ENCODE measurements at places on chromosomes 16 and 17.

GRCh38 chr17:72826602-72827001 lies 265.9 kb downstream of the SLC39A11 start:
- peak; percentile 82 for DNase-seq

- no peak for DNase-seq
These were observed 58.4 kb downstream of the EPN2 start for GRCh38 chr17:19295473-19296135.

- DNase-seq: no peak
These were observed 12.4 kb downstream of the CDYL2 start for GRCh38 chr16:80792031-80792430.

DNA sequence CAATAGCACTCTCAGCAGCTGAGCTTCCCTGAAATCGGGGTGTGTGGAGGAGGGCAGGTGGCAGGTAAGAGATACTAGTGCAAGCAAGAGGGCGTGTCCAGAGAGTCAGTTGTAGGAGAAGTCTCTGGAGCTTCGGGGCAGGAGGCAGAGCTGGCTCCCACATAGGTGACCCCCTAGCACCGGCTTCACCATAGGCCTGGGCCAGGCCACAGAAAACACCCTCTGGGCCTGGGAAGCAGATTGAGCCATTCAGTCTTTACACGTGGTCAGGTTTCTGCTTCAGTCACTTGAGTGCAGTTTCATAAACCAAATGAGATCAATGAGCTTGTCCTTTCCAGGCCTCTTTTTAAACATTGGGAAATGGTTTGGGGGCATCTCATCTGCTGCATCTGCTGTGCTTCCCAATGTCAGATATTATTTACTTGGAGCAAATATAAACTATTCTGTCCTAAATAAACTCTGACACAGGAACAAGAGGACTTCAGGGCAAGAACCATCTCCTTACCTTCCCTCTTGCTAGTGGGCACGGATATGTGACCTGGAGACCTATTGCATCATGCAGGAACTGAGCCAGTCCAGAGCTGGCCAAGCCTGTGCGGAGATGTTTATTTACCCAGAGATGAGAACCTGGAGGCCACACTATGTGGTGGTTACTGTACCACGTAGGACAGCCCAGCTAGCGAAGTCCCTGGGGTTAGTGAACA lies 16.1 kb downstream of the CCR7 start:
- peak; percentile 98 for DNase-seq

GRCh38 chr17:41457676-41458075 lies 9.5 kb downstream of the KRT32 start:
- DNase-seq: no peak

- no peak for DNase-seq
These were observed 35.1 kb upstream of the IL21R start for GRCh38 chr16:27366687-27367460.

- DNase-seq: no peak
These were observed 74.3 kb downstream of the KANSL1 start for GRCh38 chr17:46118964-46119363.

GRCh38 chr17:63399856-63400255 lies 46.2 kb downstream of the CYB561 start:
- no peak for DNase-seq

DNA sequence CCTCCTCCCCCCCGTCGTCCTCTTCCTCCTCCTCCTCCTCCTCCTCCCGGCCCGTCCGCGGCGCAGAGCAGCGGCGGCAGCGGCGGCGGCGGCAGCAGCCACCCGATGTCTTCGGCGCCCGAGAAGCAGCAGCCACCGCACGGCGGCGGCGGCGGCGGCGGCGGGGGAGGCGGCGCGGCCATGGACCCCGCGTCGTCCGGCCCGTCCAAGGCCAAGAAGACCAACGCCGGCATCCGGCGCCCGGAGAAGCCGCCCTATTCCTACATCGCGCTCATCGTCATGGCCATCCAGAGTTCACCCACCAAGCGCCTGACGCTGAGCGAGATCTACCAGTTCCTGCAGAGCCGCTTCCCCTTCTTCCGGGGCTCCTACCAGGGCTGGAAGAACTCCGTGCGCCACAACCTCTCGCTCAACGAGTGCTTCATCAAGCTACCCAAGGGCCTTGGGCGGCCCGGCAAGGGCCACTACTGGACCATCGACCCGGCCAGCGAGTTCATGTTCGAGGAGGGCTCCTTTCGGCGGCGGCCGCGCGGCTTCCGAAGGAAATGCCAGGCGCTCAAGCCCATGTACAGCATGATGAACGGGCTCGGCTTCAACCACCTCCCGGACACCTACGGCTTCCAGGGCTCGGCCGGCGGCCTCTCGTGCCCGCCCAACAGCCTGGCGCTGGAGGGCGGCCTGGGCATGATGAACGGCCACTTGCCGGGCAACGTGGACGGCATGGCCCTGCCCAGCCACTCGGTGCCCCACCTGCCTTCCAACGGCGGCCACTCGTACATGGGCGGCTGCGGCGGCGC lies at the start of gene FOXF1:
Gene FOXF1 (plus strand): TSS at position 63 of the 797 bp plus-strand sequence. CDS start 43 bp downstream, at position 106.
- peak; percentile 91 for DNase-seq

- no peak for DNase-seq
These were observed 46.3 kb downstream of the COG7 start for GRCh38 chr16:23406546-23407240.

GRCh38 chr17:39653662-39654331 lies 11.4 kb upstream of the TCAP start:
- DNase-seq: peak; percentile 29

- DNase-seq: peak; percentile 45
These were observed 151.1 kb downstream of the ITFG1 start for GRCh38 chr16:47309581-47310312.

GRCh38 chr17:29042679-29043538 lies at the start of gene PIPOX:
Gene PIPOX (plus strand): TSS chr17:29043141. CDS start chr17:29043226, 85 bp downstream.
- DNase-seq: peak; percentile 36

DNA sequence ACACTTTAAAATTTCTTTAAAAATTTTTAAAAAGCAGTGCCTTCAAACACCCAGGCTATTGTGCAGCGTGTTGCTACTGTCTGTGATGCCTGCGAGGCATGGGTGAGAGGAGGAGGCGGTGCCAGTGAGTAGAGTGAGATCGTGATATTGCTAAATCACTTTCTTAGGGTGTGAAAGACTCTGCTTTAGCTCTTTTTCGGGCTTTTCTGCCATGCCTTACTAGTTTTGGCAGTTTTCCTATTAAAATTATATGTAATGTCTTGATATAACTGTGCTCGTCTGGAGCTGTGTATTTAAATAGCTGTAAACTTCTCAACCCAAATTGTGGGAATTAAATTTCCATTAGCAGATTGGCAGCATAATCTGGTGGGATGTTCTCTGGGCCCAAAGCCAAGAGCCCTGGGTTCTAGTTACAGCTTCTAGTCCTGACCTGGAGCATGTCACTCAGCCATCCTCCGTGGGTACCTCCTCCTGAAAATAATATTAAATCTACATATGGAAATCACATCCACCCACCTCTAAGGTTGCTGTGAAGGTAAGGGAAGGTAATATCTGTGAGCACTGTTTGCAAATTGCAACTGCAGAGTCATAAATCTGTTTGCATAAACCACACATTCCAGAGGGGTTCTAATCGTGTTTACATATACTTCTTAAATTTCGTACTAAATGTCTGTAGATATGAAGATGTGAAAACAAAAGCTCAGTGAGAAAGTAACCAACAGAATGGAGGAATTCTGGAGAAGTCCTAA lies 264.3 kb upstream of the CACNG5 start:
- peak; percentile 75 for DNase-seq

DNA sequence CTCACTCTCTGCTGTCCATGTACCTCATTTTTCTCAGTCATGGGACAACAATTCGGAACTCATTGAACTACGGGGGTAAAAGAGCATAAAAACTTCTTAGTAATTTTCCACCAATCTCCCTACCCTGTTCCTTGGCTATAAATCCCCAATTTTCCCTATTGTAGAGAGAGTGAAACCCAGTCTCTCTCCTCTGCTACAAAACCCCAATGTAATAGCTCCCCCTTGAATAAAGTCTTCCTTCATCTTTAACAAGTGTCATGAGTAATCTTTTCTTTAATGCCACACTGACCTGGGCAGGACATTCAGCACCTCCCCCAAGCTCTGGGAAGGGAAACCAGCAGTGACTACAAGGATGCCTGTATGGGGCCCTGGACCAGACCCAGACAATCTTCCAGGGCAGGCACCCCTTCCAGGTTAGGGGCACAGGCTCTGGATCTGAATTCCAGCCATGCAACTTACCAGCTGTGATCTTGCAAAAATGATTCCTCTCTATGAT lies 10.2 kb upstream of the EIF1 start:
- peak; percentile 17 for DNase-seq

GRCh38 chr16:31529108-31529936 lies 1.6 kb downstream of the AHSP start:
- peak; percentile 38 for DNase-seq

Data from iris pigment epithelial cell (primary cell).